Fibroblast of the aortic adventitia (primary cell): ENCODE measurements at places on chromosomes 3 and 15.
A peak's percentile ranks its signal among the peaks of the same experiment; 100 is the strongest.

GRCh38 chr3:108090701-108091497 is at the start of gene CD47:
Gene CD47, minus strand, starts transcription at chr3:108091031. Its CDS starts 123 bp downstream, at chr3:108090908.
- peak; percentile 80 for DNase-seq

GRCh38 chr15:88975891-88976290 is 62.7 kb upstream of the MFGE8 start:
- DNase-seq: no peak

- DNase-seq: peak; percentile 49
Measured at GRCh38 chr3:141439589-141439988, 47.2 kb upstream of the RASA2 start.

GRCh38 chr15:80727196-80727595 is 32.1 kb downstream of the ABHD17C start:
- DNase-seq: no peak

DNA sequence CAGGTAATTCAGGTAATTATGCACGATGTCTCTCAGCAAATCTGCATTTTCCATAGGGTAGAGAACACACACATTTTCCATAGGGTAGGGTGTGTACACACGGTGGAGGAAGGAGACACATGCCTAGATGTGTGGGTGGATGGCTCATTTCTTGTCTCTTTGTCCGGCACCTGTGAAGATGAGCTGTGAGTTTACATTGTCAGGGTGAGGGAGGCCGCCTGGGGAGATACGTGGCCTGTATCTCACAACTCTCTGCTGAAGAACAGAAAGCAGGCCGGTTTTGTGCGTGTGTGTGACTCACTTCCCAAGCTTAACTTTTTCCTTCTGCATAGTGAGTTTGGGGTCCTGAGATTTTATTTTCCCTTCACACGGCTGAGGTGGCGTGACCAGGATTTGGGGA is 60.3 kb downstream of the SLC6A6 start:
- no peak for DNase-seq

DNA sequence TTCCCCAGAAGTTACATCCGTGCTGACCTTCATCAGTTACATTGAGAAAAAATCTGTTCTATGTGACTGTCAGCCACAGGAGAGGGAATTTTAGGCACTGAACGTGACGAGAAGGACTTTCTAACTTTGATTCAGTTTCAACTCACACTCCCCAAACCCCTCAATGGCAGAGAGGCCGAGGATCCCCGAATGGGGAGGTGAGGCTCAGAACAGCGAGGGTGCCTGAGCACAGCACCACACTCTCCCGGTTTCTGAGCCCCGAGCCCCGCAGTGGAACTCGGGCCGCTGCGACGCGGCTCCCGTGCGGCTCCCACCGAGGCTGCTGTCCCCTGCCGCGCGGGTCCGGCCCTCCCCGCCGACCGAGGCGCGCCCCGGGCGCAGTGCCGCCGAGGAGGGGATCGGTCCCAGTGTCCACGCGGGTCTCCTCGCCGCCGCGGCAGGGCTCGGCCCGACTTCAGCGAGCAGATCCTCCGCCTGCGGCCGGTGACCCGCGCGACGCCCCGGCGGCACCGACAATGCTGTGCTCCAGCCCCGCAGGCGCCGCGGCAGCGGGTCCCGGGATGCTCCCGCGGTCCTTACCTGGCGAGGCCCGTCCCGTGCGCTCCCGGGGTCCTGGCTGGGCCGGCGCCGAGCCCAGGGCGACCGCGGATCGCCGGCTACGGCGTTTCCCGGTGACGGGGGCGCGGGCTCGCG is 439 bp downstream of the CTXND1 start:
- no peak for DNase-seq

GRCh38 chr3:172061724-172062184 is 22.4 kb downstream of the FNDC3B start:
- peak; percentile 54 for DNase-seq
